Activated CD4-positive, alpha-beta T cell treated with anti-CD3 and anti-CD28 coated beads for 24 hours (primary cell): ENCODE measurements at places on chromosomes 3 and 15.
A peak's percentile ranks its signal among the peaks of the same experiment; 100 is the strongest.

GRCh38 chr3:39146083-39146501, 7.3 kb downstream of the CSRNP1 start:
- no peak for DNase-seq

DNA sequence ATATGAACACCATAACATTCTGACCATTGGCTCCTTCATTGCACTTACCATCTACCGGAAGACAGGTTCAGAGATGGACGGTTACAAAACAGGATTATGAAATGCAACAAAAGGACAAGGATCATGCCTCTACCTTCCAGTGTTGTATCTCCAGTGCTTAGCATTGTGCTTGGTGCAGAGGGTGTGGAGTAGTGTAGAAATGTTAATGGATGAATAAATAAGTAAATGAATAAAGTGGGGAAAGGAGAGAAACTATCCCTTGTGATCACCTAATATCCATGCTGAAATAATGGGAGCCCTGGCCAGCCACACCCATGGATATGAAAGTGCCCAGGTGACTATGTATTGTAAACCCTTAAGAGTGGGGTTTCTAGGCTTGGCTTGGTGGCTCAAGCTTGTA, 344.8 kb upstream of the LMCD1 start:
- no peak for DNase-seq

GRCh38 chr3:32469151-32469874, 33.3 kb downstream of the CMTM6 start:
- DNase-seq, result no peak

- no peak for DNase-seq
These were observed 23.5 kb downstream of the NOX5 start for GRCh38 chr15:69037977-69038376.

DNA sequence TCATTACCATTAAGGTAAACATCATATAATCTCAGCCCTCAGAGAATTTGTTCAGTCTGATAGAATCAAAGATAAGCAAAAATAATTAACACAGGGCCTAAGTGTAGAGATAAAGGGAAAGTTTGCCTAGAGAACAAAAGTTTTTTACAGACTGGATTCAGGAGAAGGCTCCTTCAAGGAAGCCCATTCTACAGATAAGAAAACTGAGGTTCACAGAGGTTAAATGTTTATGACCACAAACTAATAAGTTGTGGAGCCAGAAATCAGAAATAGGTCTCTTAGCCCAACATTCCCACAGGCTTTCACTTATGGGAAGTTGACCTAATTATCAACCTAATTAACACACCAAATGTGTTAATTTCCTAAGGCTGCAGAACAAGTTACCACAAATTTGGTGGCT, 110.7 kb downstream of the ZMAT3 start:
- no peak for DNase-seq

DNA sequence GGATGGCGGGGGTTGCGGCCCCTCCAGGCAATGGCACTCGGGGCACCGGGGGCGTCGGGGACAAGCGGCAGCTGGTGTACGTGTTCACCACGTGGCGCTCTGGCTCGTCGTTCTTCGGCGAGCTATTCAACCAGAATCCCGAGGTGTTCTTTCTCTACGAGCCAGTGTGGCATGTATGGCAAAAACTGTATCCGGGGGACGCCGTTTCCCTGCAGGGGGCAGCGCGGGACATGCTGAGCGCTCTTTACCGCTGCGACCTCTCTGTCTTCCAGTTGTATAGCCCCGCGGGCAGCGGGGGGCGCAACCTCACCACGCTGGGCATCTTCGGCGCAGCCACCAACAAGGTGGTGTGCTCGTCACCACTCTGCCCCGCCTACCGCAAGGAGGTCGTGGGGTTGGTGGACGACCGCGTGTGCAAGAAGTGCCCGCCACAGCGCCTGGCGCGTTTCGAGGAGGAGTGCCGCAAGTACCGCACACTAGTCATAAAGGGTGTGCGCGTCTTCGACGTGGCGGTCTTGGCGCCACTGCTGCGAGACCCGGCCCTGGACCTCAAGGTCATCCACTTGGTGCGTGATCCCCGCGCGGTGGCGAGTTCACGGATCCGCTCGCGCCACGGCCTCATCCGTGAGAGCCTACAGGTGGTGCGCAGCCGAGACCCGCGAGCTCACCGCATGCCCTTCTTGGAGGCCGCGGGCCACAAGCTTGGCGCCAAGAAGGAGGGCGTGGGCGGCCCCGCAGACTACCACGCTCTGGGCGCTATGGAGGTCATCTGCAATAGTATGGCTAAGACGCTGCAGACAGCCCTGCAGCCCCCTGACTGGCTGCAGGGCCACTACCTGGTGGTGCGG, 1.9 kb downstream of the CHST2 start:
- DNase-seq, result peak; percentile 64

- DNase-seq, result no peak
These were observed 8.1 kb downstream of the MCTP2 start for GRCh38 chr15:94239474-94239873.

GRCh38 chr3:4406746-4407568, 60.1 kb downstream of the SUMF1 start:
- DNase-seq, result no peak
